NCI-H1694 (cell line): ENCODE measurements at places on chromosomes 3 and 15.

DNA sequence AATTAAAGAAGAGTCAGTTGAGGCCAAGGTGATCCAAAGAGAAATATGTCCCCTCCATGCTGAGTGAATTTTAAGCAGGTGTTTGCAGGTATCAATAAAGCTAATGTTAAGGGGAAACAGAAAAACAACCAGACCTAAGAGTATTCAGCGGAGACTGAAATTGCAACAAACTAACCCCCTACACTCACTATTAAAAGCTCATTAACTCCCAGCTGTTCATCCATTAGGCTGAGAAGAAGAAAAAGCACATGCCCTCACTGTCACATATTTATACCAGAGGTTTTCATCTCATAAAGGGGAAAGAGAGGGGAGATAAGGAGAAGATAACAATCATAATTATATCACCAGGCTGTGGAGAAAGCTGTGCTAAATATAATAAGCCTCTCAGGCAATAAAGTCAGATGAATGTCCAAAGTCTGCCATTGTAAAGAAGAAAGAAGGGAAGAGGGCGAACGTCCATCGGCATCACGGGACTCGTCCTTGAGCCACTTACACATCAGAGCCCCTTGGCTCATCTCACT is 145.2 kb downstream of the TAFA4 start:
- DNase-seq, result no peak

DNA sequence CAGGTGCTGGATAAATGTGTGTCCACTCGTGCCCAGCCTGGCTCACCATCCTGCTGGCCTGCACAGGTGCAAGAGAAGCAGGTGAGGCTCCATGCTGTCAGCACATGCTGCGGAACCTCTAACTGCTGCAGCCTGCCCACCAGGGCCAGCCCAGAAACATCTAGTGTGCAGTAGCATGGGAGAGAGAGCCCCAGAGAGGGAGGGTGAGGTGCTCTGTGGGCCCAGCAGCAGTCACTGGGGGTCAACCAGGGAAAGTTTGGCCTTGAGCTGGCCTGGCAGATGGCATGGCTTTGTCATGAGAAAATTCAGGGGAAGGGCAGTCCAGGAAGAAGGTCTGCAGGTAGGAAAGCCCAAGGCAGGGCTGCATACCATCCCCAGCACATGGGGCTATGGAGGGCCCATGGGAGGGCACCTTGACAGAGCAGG is 18.2 kb upstream of the PRR23E start:
- DNase-seq, result no peak

- peak; percentile 15 for DNase-seq
Measured at GRCh38 chr3:61701011-61701410, 139.6 kb downstream of the PTPRG start.

- peak; percentile 1 for DNase-seq
Measured at GRCh38 chr3:61092870-61093269, 158.4 kb downstream of the FHIT start.

GRCh38 chr3:184230603-184231528 is 1.5 kb downstream of the VWA5B2 start:
- DNase-seq, result no peak

DNA sequence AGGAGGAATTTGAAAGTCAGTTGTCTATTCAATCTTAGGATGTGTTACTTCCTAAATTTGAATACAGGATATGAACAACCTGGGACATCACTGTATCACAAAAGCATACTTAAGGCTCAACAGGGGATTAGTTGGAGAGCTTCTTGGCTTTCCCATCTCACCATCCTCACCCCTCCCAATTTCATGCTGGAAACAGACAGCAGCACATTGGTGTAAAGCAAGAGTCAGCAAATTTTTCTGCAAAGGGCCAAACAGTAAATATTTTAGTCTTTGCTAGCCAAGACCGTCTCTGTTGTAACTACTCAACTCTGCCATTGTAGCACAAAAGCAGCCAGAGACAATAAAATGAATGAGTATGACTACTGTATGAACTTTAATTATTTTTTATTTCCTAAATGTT is 94.9 kb downstream of the ERC2 start:
- DNase-seq, result no peak

DNA sequence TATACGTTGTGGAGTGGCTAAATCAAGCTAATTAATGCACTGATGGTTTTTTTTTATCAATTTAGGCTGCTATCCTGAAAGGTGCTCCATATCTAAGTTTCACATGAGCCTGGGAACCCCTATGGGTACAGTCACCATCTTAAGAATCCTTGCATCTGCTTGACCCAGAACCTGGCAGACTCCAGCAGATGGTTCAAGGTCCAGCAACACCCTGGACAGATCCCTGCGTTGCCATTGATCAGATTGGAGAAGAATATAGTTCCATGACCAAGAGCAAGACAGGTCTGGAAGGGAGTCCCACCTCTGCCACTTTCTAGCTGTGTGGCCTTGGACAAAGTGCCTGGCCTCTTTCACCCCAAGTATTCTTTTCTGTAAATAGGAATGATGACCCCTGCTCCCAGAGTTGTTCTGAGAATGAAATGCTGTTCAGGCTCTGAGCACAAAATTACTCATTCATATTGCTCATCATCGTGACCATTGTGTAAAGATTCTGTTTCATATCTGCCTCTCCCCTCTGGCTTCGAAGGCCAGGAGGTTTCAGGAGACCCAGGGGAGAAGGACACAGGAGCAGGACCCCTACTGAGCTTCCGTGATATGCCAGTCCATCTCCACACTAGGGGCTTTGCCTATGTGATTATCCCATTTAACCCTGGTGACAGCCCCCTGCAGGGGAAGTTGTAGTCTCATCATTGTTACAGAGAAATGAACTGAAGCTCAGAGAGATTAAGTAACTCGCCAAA is 30.0 kb upstream of the TSEN2 start:
- no peak for DNase-seq

- no peak for DNase-seq
Measured at GRCh38 chr3:7978087-7978422, 523.6 kb upstream of the LMCD1 start.

GRCh38 chr3:100865442-100865841 is 127.8 kb downstream of the ABI3BP start:
- DNase-seq, result no peak

- no peak for DNase-seq
Measured at GRCh38 chr3:116020495-116020894, 397.2 kb downstream of the GAP43 start.

DNA sequence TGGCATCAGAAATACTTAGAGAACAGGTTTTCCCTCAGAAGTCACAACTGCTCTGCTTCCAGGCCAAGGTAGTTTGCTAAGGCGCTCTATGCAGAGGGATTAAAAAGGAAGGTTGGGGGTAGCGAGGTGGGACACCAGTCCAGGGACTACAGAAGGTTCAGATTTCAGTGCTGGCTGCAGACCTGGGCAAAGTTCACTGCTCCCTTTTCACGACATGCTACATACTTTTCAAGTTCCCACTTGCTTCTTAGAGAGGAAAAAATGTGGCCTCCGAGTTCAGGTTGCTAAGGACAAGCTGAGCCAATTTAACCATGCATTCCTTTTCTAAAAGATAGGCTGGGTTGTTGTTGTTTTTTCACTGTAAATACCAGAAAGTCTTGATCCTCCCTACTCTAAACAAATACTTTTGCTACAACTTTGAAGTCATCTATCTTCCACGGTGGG is 158.6 kb upstream of the NR2F2 start:
- DNase-seq, result no peak

DNA sequence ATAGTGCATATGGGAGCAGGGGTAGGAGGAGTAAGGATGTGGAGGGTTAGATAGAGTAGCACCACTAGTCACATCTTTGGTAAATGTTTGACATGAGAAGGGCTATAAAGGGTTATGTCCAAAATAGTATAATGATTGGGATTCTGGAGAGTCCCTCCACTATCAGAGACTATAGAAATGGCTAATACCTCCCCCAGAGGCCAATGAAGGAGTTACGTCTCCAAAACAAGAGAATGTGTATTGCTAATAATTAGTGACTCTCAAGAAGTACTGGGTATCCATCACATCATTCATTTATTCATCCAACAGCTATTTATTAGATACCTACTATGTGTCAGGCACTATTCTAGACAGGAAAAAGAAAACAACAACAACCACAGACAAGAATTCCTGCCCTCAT is 203.7 kb upstream of the UMPS start:
- DNase-seq, result no peak

GRCh38 chr3:130260918-130261317 is 84.6 kb upstream of the COL6A5 start:
- no peak for DNase-seq

- DNase-seq, result no peak
Measured at GRCh38 chr3:11699083-11699427, 55.3 kb upstream of the VGLL4 start.

GRCh38 chr3:71532639-71533395 is 50.7 kb downstream of the FOXP1 start:
- DNase-seq, result no peak

GRCh38 chr15:62099094-62099601 is 32.4 kb downstream of the C2CD4A start:
- DNase-seq, result no peak

DNA sequence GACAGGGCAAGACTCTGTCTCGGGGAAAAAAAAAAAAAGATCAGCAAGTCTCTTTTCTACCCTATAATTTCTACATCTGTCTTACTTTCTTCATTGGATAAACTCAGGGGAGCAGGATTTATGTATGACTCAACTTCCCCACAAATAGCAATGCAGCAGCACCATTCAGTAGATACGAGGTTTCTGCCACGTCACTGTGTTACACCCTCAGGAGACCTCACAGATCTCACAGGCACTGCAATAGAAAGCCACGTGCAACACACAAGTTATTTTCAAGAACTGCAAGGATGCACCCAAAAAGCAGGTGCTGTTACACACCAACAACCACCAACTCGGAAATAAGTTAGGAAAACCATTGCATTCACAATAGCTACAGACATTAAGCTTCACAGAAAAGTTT is 30.2 kb downstream of the TSPAN3 start:
- DNase-seq, result no peak

GRCh38 chr3:130654091-130654490 is 92.5 kb downstream of the PIK3R4 start:
- DNase-seq, result no peak

DNA sequence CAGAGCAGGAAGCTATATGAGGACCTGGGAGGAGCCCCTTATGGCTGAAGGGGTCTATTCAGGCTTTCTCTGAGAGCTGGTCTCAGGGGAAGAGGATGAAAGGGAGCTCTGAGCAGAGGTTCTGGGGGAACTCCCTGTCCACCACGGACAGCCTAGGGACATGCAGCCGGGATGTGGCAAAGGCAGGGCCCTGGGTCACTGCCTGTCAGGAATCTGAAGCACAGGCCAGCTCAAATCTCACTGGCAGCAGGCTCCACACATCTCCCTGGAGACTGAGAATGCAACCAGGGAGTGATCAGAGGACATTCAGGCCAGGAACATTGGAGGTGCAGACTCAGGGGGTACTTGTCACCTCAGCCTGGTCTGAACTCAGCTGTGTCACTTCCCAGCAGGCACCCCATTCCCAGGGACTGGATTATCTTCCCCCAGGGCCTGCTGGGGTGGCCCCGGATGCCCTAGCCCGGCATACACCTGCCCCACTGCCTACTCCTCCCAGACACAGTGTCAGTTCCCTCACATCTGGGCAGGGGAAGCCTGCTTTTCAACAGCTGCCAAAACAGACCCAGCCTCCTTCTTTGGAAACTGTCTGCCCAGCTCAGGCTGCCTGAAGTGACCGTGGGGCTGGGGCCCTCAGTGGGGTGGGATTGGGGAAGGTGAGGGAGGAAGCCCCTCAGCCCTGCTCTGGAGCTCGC is 18.3 kb upstream of the SEMA3F start:
- no peak for DNase-seq

DNA sequence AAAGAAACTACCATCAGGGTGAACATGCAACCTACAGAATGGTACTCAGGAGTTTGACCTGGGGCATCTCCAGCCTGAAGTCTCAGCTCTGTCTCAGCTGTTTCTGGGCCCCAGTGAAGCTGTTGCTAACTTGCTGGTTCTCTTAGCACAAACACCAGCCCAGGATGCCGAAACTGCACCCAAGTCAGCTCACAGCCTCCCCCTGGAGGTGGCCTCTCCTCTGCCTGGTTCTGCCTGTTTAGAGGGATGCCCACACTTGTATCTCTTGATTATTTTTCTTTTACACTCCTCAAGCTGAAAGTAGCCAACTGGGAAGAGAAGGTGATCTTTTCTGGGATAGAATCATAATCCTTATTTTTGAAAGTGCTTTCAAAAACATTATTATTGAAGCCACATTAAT is 289.0 kb upstream of the RASGRP1 start:
- DNase-seq, result no peak

- peak; percentile 14 for DNase-seq
Measured at GRCh38 chr3:64895991-64896895, 208.4 kb upstream of the ADAMTS9 start.

DNA sequence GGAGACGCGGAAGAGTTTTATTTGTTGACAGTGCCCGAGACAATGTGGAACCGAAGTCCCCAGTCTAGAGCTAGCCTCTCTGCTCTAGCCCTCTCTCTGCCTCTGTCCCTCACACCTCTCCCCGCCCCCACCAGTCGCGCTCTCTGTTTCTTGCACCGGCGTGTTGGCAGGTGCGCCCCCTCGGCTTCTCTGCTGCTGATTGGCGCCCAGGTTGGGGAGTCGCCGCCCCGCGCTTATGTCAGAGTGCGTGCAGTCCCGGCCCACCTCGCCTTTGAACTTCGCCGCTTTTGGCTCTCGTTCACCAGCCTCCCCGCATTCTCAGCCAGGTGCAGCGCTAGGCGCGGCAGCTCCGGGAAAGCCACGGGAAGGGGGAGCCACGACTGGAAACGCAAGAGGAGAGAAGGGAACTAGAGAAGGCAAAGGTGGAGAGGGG is at the start of gene SOX14:
TSS of gene SOX14 (plus strand) at position 315 of the 433 bp plus-strand sequence. CDS start 470 bp downstream, outside the sequence.
- peak; percentile 22 for DNase-seq

DNA sequence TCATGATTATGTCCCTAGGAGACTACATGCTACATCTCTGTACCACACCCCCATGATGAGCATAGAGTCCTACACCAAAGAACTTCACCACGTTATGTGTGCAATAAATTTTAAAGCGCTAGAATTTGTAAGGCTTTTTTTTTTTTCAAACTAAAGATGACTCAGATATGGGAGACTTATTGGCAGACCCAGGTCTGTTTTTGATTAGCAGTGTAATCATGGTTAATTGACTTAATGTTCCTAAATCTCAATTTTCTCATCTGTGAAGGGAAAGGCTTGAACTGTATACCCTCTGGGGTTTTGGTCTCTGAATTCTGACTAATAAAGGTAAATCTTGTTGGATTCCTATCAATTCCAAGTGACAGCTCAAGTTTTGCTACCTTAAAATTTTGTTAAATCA is 26.4 kb downstream of the ABI3BP start:
- DNase-seq, result no peak

DNA sequence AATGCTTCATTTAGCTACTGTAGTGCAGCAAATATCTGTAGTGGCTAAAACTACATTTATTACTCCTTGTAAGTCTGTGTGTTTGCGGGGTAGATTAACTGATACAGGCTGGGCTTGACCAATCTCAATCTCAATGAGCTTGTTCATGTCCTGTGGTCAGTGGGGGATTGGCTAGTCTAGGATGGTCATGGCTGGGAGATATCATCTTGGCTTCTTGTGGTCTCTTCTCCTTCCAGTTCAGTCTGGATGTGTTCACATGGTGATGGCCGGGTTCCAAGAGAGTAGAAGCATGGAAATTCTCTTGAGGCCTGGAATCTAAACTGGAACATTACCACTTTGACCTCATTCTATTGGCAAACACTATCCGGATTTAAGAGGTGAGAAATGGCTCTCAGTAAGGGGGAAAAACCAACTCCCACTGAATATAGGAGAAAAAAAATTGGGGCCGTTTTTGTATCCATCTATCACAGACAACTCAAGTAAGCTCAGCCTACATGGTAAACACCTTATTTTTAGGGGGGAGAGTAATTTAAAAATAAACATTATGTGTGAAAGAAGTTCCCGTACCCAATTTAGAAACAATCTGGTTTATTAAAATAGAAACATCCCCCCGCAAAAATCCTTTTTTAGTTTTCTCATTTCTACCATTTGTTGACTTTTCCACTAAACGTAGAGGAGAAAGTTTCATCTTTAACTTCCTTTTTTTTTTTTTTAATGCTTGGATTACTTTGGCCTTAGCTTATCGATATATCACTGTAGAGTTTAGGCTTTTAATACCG is 284.9 kb upstream of the TBC1D5 start:
- DNase-seq, result no peak
